ENCODE measurements at places on chromosomes 16 and 17. TPM values are rescaled to one million over a fixed set of nuclear protein-coding genes. Genes with fewer than 3 reads are reported as not detected.

DNA sequence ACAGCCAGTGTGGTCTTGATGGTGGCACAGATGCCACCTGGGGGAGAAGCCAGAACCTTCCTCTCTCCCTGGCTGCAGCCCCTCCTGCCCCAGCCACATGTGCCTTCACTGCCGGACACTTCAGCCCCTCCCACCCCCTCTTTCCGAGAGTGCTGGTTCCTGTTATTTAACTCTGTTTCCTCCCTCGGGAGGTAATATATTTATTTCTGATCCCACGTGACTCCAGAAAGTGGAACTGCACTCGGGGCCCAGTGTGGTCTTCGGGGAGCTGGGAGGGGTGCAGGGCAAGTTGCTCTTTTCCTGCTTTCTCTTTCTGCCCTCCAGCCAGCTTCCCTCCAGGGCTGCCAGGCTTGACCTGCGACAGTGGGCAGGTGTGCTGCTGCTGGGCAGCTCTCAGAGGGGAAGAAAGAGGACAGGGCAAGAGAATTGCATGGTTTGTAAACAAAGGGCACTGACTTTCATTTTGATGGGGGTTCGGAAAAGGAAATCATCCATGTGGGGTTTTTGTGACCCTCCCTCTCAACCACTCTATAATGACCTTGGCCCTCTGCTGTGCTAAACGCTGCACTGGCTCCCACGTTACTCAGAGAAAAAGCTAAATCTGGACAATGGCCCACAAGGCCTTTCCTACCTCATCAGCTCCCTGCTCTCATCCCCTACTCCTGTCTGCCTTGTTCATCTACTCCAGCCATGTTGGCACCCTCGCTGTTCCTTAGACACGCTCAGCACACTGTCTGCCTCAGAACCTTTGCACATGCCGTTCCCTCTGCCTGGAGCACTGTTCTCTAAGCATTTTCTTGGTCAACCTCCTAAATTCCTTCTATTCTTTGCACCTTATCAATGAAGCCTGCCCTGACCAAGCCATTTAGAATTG is 8.2 kb upstream of the CIITA start:
- peak; percentile 42 for DNase-seq

Gene SYCE1L
- total RNA-seq, result 1.6 TPM

DNA sequence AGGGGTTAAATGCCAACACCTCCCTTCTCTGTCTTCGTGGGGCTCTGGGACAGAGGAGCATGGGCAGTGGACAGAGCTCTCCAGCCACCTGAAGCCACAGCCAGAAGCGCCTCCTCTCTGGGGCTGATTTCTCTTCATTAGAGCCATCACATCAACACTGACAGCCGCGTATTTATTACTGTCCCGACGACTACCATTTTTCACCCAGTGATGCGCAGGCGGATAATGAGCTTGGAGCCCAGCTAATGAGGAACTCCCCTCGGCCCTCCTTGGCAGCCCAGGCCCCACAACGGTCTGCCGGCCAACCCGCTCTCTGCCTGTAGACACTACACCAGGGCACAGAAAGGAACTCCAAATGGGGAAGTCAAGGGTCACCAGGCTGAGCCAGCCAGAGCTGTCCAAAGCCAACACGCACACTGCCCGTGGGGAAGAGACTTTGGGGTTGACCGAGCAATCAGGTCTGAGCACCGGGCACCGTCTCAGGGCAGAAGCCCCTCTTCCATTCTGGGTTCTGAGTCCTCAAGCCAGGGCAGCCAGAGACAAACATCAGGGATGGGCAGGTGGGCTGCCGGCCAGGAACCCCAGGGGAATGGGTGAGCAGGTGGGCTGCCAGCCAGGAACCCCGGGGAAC is 13.2 kb downstream of the SDK2 start:
- no peak for DNase-seq

DNA sequence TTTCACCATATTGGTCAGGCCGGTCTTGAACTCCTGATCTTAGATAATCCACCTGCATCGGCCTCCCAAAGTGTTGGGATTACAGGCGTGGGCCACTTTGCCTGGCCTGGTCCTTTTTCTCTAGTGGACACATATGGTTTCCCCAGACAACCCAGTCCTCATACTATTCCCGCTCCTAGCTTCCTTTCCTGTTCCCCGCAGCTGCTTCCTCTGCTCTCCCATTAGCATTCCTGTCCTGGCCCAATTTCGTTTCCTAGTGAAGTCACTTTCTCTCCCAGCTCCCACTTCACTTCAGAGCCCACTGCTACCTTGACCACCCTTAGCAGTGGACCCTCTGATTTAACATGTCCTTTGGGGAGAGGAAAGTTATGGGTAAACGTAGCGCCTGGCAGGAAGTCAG is 11.3 kb downstream of the KATNIP start:
- DNase-seq, result peak; percentile 63

Gene FLYWCH2
- 33.1 TPM for total RNA-seq

GRCh38 chr16:61128545-61129323 is 907.5 kb downstream of the CDH8 start:
- no peak for DNase-seq

Gene FSCN2
- 0.76 TPM for total RNA-seq

- no peak for DNase-seq
These were observed 35.5 kb downstream of the ERN1 start for GRCh38 chr17:64094412-64094811.

DNA sequence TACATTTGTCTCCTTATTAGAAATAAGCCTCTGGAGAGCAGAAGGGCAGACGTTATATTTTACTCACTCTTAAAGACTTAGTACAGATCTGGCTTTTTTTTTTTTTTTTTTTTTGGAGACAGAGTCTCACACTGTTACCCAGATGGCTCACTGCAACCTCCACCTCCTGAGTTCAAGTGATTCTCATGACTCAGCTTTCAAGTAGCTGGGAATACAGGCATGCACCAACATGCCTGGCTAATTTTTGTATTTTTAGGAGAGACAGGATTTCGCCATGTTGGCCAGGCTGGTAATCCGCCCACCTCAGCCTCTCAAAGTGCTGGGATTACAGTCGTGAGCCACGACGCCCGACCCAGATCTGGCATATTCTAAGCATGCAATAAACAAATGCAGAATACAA is 36.4 kb upstream of the TMEM97 start:
- no peak for DNase-seq

Gene ACSM2B
- 0.38 TPM for total RNA-seq

DNA sequence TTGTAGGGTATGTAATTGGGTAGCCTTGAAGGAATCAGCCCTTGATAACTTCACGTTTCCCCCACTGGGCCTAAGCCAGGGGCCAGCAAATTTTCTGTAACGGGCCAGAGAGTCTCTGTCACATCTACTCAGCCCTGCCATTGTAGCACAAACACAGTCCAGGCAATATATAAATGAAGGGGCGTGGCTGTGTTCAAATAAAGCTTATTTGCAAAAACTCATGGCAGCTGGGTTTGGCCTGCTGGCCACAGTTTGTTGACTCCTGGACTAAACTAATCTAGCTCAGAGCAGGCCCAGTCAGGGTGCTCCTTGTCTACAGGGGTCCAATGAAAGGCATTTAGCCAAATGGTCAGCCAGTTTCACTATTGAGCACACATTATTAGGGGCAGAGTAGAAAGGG is 141.6 kb downstream of the CCDC182 start:
- DNase-seq, result no peak

DNA sequence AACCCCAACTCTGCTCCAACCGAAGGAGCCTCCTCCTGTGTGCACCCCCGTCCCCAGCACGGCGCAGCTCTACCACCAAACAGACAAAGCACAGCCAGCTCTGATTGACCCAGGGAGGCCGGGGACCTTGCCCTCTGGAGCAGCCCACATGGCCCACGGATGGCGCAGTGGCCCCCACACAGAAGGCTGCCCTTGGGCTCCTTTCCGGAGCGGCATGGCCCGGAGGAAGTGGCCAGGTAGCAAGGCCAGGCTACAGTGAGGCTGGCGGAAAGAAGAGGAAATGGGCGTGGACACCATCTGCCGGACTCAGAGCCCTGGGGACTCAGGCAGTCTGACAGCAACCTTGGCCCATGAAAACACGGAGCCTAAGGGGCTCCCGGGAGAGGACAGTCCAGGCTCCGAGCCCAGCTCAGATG is 19.9 kb upstream of the ZC3H18 start:
- DNase-seq, result no peak

- no peak for DNase-seq
These were observed 76.2 kb upstream of the KSR1 start for GRCh38 chr17:27379888-27380533.

- no peak for DNase-seq
These were observed 11.4 kb downstream of the ARSG start for GRCh38 chr17:68302666-68303065.

- DNase-seq, result peak; percentile 63
These were observed 4.8 kb downstream of the LGALS3BP start for GRCh38 chr17:78974635-78975591.

- peak; percentile 59 for DNase-seq
These were observed 94.0 kb downstream of the SKAP1 start for GRCh38 chr17:48335858-48336500.

Gene RNF222
- total RNA-seq, result not detected

Gene CHST4
- total RNA-seq, result not detected

- no peak for DNase-seq
These were observed 2.6 kb downstream of the SLC5A2 start for GRCh38 chr16:31485571-31485970.

- no peak for DNase-seq
These were observed 45.9 kb upstream of the CLEC19A start for GRCh38 chr16:19239511-19240155.

Gene PYDC1
- total RNA-seq, result not detected

DNA sequence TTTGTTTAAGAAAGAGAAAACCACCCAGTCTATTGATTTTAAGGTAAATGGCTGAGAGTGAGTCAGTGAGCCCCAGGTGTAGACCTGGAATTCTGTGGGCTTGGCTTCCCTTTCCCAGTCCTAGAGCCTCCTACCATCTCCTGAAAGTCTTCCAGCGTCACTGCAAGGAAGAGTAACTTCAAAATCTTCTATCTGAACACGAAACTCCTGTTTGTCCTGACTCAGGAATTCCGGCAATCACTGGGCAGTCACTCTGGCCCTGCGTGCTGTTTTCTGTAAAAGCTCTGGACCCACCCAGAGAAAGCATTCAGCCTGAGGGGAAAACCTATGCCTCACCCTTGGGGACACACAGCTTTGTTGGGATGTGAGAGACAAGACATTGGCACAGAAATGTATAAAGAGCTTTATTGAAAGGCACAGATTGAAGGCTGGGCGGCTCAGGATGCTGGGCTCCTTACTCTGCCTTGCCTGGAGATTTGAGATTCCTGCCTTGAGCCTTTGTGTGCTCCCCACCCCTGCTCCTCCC is 15.9 kb downstream of the MINK1 start:
- DNase-seq, result no peak

- no peak for DNase-seq
These were observed 2.9 kb upstream of the MAP1LC3B start for GRCh38 chr16:87389245-87389644.

Gene CA7
- total RNA-seq, result not detected

DNA sequence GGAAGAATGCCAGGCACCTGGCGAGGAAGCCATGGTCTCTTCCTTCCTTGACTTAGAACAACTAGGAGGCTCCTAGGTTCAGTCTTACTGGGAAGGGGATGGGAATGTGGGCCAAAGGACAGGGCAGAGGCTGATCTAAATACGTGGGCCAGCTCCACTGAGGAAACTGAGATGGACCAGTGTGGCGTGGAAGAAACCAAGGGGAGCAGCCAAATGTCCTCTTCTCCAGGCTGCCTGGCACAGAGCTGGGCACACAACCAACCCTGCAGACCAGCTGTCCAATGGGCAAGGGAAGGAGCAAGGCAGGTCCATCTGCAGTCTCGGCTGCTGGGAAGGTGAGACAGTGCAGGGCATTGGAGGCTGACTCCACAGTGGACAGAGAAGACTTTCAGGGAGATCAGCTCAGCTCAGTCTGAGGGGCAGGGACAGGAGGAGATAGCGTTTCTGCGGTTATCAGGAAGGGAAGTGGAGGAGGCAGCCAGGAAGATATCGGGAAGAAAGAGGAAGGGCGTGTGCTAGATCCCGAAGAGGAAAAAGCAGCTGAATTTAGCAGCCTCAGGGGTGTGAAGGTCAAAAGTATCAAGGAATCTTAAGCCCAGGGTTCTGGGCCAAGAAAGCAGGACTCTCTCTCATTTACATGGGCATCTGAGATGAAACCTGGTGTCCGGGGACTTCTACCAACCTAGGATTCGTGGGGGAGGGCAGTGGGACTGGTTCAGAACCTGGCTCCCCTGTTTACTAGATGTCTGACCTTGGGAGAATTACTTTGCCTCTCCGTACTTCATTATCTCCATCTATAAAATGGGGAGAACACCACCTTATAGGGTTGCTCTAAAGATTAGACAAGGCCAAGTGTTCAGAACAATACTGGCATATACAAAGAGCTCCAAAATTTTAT is 1.8 kb downstream of the KIFC3 start:
- DNase-seq, result no peak

Gene DPEP3
- 0.13 TPM for total RNA-seq

DNA sequence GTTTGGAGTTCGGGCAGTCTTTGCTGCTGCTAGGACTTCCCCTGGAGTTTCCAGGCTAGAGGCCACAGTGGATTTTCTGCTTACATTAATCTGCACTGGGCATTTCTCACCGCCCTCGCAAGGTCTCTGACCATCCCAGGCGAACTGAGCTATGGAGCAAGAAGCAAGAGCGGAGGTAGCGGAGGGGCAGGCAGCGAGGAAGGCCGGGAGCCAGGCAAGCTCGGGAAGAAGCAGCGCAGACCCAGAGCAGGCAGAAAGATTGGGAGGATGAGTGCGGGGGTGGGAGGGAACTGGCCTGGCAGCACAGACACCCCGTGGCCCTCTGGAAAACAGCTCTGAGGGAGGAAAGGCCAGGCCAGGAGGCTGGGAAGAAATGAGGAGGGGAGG is 3.8 kb downstream of the COTL1 start:
- no peak for DNase-seq
